Stimulated activated CD8-positive, alpha-beta memory T cell treated with anti-CD3 and anti-CD28 coated beads, Interleukin-4, amount 100 ng/mL, for 48 hours (primary cell): ENCODE measurements at places on chromosomes 13 and 19.

GRCh38 chr13:30824651-30825050 lies 81.4 kb upstream of the MEDAG start:
- no peak for DNase-seq

GRCh38 chr19:39413911-39414608 lies 1.6 kb downstream of the PLEKHG2 start:
- DNase-seq: no peak

DNA sequence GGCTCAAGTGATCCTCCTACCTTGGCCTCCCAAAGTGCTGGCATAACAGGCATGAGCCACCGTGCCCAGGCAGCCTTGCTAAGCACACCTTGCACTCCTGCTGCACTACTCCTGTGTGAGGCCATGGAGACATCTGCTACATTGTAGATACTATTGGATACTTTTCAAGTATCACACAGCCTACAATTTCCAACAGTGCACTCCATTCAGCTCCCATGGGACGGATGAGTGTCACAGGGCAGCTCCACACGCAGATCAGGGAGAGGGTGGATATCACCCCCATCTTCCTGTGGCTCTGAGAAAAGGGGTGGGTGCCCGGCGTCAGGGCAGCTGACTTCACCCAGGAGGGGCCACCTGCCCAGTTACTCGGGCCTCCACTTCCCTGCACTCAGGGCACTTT lies 39.1 kb upstream of the CCNE1 start:
- DNase-seq: no peak

GRCh38 chr19:43534816-43535761 lies 2.1 kb downstream of the ZNF575 start:
- DNase-seq: peak; percentile 54

DNA sequence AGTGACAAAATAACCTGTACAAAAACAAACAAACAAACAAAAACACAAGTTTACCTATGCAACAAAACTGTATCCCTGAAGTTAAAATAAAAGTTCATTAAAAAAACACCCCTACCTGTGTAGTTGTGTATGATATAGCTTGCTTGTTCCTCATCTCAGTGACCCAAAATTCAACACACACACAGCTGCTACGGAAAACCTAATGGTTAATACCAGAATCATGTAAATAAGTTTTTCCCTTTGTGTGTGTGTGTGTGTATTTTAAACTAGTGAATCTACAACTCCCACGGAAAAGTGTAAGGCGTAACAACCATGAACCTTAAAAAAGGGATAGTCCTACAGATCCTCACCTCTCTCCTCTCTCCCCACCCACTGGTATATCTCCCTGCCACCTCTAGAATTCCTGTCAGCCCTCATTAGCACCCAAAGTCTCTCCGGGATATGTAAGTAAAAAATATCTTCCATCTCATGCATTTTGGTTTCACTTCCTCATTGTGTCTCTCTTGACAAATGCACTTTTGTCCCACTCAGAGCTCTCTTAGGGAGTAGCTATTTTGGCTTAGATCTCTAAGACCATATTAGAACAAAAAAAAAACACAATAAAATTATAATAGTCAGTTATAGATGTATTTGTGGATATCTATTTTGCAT lies 2236.5 kb downstream of the PCDH9 start:
- no peak for DNase-seq

DNA sequence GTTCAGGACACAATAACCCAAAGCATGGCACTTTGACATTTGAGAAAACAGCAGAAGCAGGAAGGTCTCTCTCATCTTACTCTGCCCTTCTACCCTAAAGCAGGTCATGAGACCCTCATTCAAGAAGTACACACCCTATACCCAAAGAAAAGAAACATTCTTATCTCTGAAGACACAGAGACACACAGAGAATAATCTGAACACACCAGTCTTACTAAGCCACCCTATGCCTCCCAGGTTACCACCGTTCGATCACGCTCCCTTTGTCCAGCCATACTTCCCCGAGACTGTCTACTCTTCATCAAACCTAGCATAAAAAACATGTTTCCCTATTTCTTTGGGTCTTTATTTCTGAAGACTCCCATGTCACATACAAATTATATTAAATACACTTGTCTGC lies 66.5 kb upstream of the ANKRD10 start:
- DNase-seq: no peak

- DNase-seq: no peak
Measured at GRCh38 chr13:51465124-51465523, 12.3 kb upstream of the INTS6 start.

DNA sequence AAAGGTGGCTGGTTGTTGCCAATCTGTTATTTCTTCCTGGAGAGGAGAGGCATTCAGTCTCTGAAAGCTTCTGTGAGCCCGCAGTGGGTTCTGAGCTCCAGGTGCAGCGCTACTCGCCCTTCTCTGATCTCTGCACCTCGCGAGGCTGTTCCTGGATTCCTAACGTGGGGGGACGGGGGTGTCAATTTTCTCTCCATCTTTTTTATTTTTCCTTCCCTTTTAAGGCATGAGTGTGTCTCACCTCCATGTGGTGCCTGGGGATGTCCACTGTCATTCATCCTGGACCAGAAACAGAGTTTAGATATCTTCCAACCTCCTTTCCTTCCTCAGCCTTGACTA lies 626 bp downstream of the ZNF233 start:
- DNase-seq: no peak

DNA sequence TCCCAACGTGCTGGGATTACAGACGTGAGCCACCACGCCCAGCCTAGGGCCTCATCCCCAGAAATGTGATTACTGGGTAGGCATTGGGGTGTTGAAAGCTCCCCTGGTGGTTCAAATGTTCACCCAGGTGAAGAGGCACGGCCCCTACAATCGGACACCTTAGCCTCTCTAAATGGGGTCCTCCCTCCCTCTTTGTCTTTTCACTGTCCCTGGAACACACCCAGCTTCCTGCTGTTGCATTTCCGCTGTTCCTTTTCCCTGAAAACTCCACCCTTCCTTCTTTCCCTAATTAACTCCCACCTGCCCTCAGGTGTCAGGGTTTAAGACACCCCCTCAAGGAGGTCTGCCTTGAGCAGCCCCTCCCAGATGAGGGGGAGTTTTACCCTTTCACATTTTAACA lies 3.6 kb upstream of the PRODH2 start:
- no peak for DNase-seq

GRCh38 chr13:65470781-65471180 lies 1759.4 kb downstream of the PCDH9 start:
- DNase-seq: no peak

DNA sequence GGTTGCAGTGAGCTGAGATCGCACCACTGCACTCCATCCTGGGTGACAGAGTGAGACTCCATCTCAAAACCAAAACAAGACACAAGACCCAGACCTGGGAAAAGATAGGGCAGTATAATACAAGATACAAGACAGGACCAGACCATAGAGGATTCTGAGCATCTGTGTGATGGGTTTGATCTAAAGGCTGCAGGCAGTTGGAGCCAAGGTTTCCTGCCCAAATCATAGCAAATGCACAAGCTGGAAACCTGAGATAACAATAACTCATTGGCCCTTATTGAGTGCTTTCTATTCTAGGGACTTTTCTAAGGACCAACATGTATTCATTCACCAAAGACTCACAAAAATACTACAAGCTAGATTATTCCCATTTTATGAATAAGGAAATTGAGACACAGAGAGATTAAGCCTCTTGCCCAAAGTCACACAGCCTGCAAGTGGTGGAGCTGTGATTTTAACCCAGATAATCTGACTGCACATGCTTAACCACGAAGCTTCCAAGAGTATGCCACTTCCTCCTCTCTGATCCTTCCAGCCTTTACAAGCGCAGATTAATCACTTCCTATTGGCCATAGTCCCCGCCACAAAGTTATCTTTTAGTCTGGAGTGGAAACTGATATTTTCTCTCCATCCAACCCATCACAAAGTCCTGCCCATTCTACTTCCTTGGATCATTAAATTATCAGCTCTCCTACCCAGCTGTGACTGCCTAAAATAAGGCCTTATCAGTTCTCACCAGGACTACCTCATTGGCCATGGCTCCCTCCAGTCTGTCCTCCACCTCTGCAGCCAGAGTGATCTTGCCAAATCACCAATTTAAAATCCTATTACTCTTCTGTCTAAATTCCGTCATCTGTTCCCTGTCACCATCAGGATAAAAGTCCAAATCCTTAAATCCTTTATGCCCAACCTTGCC lies 147.2 kb downstream of the FLT1 start:
- no peak for DNase-seq

DNA sequence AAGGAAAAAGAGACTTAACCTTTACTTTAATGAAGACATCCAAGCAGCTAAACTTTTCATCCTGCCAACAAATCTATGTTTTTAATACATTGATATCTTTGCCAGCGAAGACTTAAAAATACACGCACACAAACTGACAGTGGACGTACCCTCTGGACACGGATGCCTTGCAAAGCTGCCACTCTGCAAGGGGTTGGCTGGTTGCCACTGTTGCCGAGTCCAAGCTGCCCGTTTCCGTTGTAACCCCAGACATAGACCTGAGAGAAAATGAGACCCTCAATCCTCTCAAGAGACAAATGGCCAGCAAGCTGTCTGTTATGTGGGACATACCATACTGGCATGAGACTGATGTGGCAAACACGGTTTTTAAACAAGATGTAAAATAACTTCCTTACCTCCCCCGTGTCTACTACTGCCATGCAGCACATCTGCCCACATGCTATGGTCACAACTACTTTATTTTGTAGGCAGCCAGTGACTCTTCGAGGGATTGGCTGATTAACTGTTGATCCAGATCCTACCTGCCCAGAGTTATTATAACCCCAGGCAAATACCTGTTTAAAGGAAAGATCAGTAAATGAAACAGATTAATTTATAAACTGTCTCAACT lies 21.2 kb downstream of the RCBTB2 start:
- DNase-seq: no peak

DNA sequence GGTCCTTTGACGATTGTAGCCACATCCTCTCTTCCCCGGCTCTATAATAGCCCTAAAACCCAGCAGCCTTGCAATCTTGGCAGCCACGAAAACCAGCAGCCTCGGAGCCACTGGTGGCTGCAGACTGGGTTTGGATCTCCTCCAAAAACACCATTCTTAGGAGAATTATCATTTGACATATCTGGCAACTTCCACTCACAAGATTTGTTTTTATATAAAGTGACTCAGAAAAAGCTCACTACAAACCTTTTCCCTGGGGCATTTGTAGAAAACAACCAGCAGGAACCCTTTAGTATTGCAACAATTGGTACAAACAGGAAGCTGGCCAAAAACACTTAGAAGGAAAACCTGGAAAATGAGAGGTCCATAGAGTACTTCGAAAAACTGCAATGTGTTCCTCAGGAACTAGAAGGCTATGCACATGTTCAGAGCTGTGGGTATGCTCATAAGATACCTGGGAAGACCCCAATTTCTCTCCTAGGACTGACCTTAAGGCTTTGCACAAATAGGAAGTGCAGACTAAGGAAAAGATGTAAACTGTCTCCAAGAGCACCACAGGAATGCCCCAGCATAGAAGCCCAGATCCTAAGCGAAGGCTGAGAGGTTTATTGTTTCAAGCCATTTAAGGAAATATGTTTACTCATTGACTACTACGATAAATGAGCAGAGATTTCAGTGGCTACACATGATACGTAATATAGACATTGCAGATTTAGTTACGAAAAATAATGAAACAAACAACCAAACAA lies 71.2 kb downstream of the MYO16 start:
- DNase-seq: no peak

GRCh38 chr19:3721131-3721886 lies 13.1 kb downstream of the TJP3 start:
- DNase-seq: peak; percentile 94

DNA sequence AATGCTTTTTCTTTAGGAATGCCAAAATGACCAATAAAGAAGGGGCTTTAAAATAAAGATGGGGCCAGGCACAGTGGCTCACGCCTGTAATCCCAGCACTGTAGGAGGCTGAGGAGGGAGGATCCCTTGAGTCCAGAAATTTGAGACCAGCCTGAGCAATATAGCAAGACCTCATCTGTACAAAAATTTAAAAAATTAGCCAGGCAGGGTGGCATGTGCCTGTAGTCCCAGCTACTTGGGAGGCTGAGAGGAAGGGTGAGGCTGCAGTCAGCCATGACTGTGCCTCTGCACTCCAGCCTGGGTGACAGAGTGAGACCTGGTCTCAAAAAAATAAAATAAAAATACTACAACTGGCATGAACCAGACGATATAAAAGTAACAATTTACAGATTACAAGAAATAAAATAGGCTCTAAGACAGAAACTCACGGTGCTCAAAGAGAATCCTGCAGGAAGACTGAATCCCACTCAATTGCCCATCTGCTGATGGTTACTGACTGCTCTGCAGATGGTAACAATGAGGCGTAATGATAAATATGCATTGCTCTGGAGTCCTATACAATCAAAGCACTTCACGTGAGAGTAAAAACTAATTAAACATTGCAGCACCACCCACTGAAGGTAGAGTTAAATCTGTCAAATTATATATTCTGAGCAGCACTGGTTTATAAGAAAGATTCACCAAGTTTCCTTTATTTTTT lies 93.2 kb downstream of the LHFPL6 start:
- DNase-seq: no peak

DNA sequence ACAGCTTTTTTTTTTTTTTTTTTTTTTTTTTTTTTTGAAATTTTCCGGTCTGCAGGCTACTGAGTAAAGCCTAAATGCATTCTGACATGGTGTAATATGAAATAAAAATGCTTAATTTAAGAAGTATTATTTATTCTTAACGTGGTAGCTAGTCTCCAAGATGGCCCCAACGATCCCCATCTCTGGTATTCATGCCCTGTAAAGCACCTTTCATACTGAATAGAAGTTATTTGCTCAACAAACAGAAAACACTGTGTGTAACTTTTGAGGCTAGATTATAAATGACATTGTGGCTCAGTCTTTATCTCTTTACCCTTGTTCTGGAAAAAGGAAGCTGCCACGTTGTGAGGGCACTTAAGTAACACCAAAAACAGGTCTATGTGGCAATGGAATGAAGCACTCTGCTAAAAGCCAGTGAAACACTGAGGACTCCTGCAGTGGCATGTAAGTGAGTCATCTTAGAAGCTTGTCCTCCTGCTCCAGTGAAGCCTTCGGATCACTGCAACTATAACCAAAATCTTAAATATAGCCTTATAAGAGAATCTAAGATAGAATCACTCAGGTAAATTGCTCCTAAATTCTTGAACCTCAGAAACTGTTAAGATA lies 128.7 kb downstream of the UGGT2 start:
- DNase-seq: no peak

- DNase-seq: no peak
Measured at GRCh38 chr13:34933349-34933748, 8.7 kb upstream of the NBEA start.

DNA sequence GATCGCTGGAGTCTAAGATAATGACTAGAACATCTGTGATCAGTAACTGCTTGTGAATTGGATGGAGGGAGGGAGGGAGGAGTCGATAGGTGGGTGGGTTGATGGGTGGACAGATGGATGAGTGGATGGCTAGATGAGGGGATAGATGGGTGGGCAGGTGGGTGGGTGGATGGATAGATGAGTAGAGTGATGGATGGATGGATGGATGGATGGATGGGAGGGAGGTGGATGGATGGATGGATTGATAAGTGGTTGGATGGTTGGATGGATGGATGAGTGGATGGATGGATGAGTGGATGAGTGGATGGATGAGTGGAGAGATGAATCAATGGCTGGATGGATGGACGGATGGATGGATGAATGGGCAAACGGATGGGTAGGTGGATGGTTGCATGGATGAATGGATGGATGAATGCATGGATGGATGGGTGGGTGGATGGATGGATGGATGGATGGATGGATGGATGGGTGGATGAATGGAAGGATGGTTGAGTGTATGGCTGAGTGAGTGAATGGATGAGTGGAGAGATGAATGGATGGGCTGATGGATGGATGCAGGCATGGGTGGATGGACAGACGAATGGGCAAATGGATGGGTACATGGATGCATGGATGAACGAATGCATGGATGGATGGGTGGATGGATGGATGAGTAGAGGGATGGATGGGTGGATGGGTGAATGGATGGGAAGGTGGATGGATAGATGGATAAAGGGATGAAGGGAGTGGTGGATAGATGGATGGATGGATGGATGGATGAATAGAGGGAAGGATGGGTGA lies 44.0 kb upstream of the NFIC start:
- no peak for DNase-seq
